MCF 10A (cell line): ENCODE measurements at places on chromosomes 11 and 22. TPM values are rescaled to one million over a fixed set of nuclear protein-coding genes. Genes with fewer than 3 reads are reported as not detected.

The MYEOV gene
- total RNA-seq, result 0.49 TPM in 1 of 2 replicates, not detected in the other

DNA sequence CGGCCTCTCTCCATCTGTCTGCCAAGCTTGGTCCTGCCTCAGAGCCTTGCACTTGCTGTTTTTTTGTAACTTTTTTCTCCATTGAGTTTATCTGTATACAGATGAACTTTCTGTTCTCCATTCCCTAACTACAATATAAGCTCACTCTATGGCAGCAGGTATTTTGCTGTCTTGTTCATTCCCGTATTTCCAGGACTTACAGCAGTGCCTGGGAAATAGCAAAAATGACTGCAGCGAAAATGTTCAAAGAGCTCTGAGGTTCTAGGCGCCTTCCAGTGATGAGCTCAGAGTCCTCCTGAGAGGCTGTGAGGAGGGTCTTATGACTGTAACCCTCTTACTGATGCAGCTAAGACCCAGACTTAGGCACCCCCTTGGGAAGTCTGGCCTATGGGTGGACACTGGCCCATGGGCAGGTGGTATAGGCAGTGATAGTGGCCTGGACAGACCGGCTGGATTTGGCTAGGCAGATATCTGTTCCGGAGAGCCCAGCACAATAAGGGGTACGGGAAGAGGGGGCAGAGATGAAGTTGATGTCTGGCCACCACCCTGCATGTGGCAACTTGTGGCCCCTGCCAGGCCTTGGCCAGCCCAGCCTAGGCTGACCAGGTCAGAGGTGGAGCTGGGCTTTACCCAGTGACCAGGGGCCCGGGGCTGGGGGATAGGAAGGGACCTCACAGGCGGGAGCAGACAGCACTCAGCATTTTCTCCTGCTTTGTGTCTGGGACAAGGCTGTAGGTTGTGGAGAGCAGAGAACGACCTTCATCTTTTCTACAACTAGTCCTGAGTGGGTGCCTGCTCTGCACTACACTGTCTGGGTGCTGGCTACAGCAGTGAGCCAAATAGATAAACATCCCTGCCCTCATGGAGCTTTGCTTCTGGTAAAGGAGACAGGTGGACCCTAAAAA, 4.6 kb downstream of the ATF4 start:
- no peak for DNase-seq

- no peak for DNase-seq
Measured at GRCh38 chr22:44357966-44358465, 45.3 kb upstream of the SHISAL1 start.

- peak; percentile 68 for DNase-seq
Measured at GRCh38 chr11:27213232-27213660, 149.8 kb downstream of the CCDC34 start.

The SPON1 gene
- total RNA-seq, result not detected in 2 replicates

DNA sequence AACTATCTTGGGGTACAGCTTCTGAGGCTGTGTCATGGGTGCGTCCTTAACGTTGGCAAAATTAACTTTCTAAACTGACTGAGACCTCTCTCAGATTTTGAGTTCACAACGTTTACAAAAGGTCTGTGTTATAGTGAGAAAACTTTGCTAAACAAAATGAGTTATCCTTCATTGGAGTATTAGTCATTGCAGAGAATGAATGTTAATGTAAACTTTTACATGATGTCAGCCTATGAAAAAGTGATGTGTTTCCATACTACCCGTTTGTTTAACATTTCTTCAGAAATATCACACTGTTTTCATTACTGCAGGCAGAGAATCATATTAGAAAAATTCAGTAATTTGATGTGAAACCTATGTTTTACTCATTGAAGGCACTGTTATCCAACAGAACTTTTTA, 32.1 kb downstream of the HSD17B12 start:
- DNase-seq, result no peak

- peak; percentile 7 for DNase-seq
Measured at GRCh38 chr11:30786256-30787110, 200.3 kb upstream of the MPPED2 start.

- peak; percentile 53 for DNase-seq
Measured at GRCh38 chr11:124801014-124801413, 808 bp upstream of the MSANTD2 start.

The INS gene
- not detected in 2 replicates for total RNA-seq

- DNase-seq, result no peak
Measured at GRCh38 chr11:2084721-2085120, 54.5 kb downstream of the IGF2 start.
